ENCODE measurements at places on chromosomes 3 and 15. TPM values are rescaled to one million over a fixed set of nuclear protein-coding genes. Genes with fewer than 3 reads are reported as not detected.

GRCh38 chr15:82549199-82549665 lies 9.0 kb upstream of the RPS17 start:
- DNase-seq = no peak

DNA sequence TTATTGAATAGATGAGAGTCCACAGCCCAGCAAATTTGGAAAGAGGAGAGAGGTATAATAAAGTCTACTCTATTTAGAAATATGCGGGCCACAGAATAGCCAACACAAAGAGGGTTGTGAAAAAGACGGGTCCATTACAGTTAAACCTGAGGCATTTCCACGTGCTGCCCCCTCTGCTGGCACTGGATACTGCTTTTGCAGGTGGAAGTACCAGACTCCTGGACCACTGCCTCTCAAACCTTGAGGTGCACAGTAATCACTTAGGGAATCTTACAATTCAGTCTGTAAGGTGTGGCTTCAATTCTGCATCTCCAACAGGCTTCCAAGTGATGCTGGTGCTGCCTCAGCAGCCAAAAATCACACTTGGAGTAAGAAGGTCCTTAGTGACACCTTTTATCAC lies 3.0 kb upstream of the TFDP2 start:
- DNase-seq = no peak

DNA sequence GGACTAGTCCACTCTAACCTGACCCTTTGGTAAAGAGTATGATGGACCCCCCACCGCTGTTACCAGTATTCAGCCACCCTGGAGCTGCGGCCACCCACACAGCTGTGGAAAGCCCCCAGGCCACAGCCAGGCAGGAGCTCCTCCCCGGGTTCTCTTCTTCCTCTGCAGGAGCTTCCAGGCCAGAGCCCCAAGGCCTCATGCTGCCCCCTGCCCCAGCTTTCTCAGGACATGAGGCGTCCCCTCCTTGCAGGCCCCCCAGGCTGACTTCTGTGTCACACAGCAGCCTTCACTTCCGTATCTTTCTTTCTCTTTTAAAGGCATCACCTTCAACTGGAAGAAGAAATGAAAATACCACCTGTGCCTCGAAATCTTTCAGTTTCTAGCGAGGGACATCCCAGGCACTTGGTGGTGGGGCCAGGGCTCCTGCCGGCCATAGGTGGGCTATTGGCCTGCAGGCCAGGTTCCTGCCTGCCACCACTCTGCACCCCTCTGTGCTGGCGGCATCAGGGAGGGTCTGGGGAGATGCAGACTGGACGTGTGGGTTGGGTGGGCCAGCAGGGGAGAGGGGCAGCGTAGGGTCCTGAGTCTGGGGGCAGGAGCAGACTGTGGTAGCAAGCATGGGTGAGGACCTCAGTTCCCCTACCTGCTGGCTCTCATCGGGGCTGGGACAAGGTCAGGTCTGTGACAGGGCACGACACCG lies 19.9 kb downstream of the KLF13 start:
- peak; percentile 25 for DNase-seq

- DNase-seq = no peak
Observed at GRCh38 chr15:90316139-90316538, 35.9 kb upstream of the ZNF774 start.

DNA sequence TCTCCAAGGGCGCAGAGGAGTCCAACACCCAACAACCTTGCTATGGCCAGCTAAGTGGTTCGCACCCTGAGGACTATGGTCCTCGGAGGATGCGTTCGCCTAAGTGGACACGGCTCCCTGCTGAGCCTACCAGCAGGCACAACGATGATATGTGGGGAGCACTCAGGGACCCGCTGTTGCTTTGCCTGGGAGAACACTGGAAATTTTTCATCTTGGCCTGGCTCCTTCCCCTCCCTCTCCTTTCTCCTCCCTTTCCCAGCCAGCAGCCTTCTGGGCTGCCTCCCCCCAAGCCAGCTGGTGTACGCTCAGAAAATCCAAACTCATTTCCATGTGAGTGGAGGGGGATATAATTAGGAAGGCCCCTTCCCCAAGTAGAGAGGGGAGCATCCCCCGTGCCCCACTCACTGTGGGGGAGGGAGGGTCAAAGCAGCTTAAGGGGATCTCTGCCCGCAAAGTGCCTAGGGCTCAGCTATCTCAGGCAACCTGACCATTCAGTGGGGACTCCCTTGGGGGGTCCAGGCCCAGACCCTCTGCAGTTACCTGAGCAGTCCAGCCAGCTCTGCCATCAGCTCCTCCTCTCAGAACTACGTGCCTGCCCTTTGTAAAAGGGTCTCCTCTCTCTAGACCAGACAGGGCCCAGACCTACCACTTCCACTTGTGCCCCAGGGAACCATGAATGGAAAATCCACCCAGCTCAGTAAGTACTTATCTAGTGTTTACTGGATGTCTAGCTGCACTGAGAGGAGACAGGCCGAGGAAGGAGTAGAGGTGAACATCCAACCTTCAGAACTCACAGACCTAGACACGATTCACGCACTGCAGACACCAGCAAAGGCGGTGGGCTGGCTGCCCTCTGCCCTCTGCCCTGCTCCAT lies 742 bp upstream of the SEMA7A start:
- peak; percentile 11 for DNase-seq

DNA sequence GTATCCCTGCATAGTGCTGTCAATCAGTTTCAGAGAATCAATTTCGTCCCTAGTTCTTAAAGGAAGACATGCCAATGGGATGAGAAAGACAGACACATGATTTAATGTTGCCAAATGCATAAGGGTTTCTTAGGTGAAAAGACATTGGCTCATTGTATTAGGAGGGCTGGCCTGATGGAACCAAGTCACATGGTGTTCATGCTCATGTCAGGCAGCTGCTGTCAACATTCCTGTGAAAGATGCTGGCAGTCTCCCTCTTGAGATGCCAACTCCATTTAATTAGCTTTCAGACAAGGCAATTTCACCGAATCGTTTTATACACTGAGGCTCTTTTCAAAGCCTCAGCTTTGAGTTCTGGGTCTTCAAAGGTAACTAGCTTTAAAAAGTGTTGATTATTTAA lies 16.1 kb upstream of the IL1RAP start:
- no peak for DNase-seq

DNA sequence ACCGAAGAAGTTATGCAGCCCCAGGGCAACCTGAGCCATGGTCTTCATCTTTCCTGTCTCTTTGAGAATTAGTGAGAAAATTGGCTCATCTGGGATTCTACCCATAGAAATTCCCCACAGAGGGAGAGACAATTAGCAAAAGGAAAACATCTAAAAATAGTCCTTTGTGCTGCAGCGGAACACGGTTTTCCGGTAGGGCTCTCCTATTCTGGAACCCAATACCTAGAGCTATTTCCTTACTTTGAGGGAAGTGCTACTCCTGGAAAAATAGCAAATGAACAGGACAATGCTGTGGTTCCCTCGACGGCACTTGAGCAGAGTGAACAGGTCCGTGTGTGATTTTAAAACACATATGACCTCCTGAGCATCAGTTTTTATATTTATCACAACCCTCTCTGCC lies 210.5 kb downstream of the FGF12 start:
- no peak for DNase-seq

DNA sequence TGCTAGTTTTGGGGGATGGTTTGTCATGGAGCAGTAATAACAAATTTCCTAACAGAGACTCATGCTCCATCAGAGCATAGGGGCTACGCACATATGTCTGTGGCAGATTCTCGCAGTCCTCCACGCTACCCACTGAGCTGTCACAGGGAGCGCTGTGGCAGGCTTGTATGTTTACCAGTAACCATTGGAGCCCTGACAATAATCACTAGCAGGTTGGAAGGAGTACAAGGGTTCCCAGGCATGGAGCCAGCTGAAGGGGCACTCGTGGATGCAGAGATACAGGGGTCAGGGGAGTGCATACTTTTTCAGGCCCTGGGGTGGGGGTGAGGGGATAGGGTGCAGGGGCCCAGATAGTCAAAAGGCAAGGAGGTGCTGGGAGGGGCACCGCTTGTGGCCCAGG lies 7.9 kb upstream of the GP9 start:
- DNase-seq = peak; percentile 87

DNA sequence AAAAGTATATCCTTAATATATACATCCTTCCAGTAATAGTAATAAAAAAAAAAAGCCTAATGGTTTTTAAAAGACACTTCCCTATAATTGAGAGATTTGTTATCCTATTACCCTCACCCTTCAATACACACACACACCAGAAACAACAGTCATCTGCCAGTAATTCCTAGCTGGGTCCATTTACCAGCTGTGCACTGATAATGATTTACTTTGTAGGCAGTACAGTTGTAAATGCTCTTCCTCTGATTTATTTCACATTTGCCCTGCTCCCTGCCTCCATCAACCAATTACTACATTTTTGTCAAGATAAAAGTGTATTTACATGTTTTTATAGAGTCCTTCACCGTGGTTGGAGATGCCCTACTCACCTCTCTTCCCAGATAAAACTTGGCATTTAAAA lies 12.4 kb downstream of the TPM1 start:
- no peak for DNase-seq

DNA sequence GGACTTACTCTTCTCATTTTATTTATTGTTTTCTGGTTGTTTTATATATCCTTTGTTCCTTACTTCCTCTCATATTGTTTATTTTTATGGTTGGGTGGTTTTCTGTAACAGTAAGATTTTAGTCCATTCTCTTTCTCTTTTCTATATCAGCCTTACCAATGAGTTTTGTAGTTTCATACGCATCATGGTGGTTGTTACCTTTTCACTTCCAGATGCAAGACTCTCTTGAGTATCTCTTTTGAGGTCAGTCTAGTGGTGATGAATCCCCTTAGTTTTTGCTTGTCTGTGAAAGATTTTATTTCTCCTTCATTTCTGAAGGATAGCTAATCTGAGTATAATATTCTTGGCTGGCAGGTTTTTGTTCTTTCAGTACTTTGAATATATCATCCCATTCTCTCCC lies 57.1 kb upstream of the MFGE8 start:
- DNase-seq = no peak

DNA sequence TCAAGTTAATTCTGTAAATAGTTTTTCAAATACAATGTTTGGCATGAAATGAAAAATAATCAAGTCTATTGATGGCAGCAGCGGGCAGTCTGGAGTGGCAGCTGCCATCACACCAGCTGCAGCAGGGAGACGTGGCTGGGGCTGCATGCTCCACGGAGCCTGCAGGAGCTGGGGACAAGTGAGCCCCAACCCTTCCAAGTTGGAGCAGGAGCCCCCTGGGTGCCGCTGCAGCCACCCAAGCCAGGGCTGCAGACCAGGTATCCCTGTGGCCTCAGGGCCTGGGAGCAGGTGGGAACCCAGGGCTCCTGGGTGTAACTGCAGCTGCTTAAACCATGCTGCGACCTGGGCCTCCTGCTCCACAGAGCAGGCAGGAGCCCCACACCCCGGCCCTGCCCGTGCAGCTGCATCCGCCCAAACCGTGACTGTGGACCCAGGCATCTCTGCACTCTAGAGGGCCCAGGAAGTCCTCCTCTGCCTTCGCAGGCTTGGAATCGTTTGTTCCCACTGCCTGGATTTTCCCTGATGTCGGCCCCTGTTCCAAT lies 257.4 kb downstream of the PLOD2 start:
- DNase-seq = no peak

- DNase-seq = no peak
Observed at GRCh38 chr15:93823971-93824913, 407.1 kb upstream of the MCTP2 start.

GRCh38 chr3:10757021-10757820 lies 58.8 kb upstream of the SLC6A11 start:
- no peak for DNase-seq

DNA sequence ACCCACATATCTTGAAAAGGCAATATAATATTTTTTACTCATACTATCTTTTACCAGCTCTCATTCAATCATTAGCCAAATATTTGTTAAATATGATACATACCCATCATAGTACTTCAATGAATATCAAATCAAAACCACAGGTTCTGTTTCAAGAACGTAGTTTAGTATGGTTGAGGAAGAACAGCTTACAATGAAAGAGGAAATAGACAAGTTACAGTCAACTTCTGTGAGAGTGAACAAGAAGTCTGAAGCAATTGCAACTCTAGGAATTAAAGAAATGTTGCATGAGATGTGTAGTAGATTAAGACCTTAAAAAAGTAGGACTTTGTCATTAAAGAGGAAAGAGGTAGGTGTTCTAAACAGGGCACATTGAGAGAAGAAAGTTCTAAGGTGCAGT lies 9.3 kb downstream of the BCHE start:
- no peak for DNase-seq

- no peak for DNase-seq
Observed at GRCh38 chr3:73107676-73108187, 46.3 kb downstream of the EBLN2 start.

DNA sequence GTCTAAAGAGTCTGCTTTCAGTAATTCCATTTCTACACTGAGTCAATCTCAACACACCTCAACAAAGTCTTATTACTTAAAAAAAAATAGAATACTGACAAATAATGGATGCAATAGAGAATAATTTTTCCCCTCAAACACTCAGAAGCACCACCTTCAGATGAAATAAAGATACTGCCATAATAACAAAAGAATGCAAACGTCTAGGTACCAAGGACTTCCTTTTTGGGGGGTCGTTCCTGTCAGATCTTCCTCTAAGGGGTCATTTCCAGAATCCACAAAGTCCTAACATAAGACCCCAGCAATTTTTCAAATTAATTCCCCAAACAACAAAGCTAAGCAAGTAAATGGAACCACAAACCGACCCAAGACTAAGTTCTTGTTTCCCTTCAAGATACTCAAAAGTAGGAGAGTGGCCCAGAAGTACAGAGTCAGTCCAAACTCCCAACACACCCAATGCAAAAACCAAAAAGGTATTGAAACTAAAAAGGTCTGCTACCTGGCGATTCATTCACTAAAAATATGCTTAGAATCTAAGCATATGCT lies 1.3 kb downstream of the RYK start:
- no peak for DNase-seq

DNA sequence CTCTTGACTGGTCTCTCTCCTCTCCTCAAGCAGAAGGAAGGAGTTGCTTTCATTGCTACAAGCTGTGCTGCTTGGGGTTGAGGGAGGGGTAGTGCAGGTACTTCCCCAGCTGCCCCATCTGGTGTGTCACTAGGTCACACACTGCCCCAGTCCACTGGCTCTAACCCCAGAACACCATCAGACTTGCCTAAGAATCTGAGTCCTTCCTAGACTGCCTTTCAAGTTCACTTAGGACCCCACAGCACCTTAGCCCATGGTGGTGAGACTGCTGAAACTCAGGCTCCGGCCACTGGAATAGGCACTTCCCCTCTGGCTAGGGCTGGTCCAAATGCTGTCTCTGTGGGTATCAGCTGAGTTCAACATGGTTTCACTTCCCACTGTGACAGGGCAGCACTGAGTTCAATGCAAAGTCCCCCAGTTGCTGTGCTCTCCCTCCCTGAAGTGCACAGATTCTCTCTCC lies 279.7 kb upstream of the GOLGA6L4 start:
- DNase-seq = no peak

- no peak for DNase-seq
Observed at GRCh38 chr15:49415638-49416037, 7.4 kb upstream of the FGF7 start.

GRCh38 chr3:116302087-116302747 lies 143.1 kb downstream of the LSAMP start:
- DNase-seq = no peak

Gene PRTG
- 1.4 TPM for total RNA-seq

Gene CLDN18
- total RNA-seq = not detected

Gene IGSF10
- total RNA-seq = 5.0 TPM

Gene GHSR
- not detected for total RNA-seq

Gene GUCA1C
- total RNA-seq = not detected

Gene GP5
- not detected for total RNA-seq

Gene AQR
- total RNA-seq = 17.2 TPM

Gene IQCF6
- total RNA-seq = not detected

Gene CKMT1B
- total RNA-seq = 0.44 TPM

Gene CHRM5
- not detected for total RNA-seq

Gene GLT8D1
- total RNA-seq = 41.4 TPM

Gene ALG1L2
- total RNA-seq = 0.53 TPM
